ENCODE measurements at places on chromosomes 16 and 17.

DNA sequence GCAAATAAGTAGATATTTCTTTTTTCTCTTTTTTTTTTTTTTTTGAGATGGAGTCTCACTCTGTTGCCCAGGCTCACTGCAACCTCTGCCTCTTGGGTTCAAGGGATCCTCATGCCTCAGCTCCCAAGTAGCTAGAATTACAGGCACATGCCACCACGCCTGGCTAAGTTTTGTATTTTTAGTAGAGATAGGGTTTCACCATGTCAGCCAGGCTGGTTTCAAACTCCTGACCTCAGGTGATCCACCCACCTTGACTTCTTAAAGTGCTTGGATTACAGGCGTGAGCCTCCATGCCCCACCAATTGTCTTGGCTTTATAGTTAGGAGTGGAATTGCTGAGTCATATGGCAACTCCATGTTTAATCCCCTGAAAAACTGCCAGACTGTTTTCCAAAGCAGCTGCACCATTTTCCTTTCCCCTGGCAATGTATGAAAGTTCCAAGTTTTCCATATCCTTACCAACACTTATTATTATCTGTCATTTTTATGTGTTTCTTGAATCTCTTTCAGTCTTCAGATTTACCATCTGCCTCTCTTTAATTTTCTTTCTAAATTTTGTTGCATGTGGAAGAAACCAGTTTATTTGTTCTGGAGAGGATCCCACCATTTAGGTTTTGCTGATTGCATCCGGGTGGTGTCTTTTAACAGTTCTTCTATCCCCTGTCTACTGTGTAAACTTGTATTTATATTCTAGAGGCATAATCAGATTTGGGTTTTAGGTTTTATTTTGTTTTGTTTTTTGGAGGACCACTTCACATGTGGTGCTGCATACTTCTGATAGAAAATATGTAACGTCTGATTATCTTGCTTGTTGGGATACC lies 9.9 kb upstream of the CES3 start:
- no peak for DNase-seq

DNA sequence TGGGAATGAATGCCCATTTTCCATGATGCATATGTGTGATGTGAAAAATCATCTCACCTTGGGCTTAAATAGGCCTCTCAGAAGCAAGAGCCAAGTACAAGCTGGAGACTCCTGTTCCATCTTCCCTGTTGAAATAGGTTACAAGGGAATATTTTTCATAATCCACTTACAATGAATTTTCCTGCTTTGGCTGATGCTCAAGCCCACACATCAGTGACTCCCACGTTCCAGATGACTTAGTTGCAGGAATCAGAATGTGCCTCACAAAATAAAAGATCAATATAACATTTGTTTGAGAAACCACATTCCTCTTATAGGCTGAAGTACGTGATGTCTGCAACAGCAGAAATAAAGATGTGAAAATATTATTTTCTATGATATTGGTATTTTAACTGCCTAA lies 24.1 kb downstream of the ANKFN1 start:
- no peak for DNase-seq

DNA sequence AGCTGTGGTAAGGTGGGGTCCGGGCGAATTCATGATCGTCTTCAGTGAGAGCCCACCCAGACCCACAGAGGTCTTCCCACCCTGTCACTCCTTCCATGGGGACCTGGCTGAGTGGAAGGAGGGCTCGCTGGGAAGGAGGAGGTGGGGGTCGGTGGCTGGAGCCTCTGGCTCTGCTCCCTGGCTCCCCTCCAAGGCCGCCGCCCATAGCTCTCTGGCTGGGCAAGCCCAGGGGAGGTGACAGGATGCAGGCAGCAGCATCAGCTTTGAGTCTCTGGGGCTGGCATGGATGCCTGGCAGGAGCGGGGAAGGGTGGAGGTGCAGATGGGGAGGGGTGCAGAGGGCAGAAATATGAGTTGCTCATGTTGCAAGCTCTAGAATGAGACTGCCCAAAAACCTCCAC lies 147.0 kb downstream of the ENGASE start:
- DNase-seq: no peak

- peak; percentile 74 for DNase-seq
Observed at GRCh38 chr16:711548-712320, 3.2 kb upstream of the METRN start.

GRCh38 chr16:24845726-24846547 lies at the start of gene SLC5A11:
TSS of gene SLC5A11 (plus strand) at chr16:24845963. CDS start at chr16:24858644, 12,681 bp downstream.
- DNase-seq: no peak

Data from stimulated activated CD4-positive, alpha-beta T cell treated with anti-CD3 and anti-CD28 coated beads, Interleukin-1b, Interleukin-23, amount 100 ng/mL, for 24 hours (primary cell).